ENCODE measurements at places on chromosomes 7 and 10.

DNA sequence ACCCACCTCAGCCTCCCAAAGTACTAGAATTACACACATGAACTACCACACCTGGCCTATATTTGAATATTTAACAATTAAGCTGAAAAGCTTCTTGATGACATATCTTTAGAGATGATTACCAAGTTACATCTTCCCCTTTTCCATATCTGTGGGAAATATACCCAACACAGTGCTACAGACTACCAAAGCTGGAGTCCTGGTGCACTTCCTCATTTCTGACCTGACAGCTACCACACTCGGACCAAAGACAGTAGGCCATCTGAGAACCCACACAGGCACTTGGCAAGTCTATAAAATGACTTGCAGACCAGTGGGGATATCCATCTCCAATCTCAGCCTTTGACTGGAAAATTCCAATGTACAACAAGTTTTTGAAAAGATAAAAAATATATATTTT lies 270.4 kb upstream of the KLF14 start:
- DNase-seq = no peak

GRCh38 chr10:71603150-71603549 lies 116.4 kb downstream of the C10orf105 start:
- DNase-seq = no peak

- DNase-seq = peak; percentile 67
Observed at GRCh38 chr10:31927884-31928548, 615 bp downstream of the ARHGAP12 start.

GRCh38 chr7:26493737-26494428 lies 202.2 kb downstream of the SNX10 start:
- no peak for DNase-seq

DNA sequence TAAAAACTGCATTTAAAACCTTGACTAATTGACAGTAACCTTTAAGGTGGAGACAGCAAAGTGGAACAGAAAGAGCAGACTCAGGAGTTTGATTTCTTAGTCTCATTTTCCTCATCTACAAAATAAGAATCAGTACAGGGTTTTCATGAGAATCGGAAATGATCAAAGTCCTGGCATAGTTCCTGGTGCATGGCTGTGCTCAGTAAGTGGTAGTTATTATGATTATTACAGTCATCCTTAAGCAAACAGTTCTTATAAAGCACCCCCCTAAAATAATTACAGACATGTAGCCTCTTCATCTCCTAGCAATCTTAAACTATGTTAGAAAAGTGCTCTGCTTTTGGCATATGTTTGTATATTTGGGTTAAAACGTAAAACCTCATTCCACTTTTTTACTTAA lies 18.0 kb downstream of the NEBL start:
- no peak for DNase-seq

- DNase-seq = no peak
Observed at GRCh38 chr10:78727728-78728127, 341.0 kb upstream of the ZMIZ1 start.

DNA sequence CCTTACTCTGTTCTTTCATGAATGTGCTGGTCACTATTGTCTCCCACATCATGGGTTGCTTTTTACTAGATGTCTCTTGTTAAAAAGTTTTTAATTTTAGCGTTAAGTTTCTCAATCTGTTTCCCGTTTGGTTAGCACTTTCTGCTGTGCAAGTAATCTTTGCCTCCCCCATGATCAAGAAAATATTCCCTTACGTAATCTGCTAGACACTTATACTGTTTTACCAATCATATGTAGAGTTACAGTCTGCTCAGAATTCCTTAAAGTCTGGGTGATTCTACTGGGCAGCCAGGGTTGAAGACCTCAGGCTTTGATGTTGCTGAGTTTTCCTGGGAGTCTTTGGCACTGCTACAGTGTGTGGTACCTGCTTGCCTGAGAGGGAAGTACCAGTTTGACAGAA lies 38.2 kb upstream of the RPA3 start:
- DNase-seq = no peak

GRCh38 chr10:95077556-95077955 lies 8.3 kb upstream of the CYP2C8 start:
- DNase-seq = no peak

DNA sequence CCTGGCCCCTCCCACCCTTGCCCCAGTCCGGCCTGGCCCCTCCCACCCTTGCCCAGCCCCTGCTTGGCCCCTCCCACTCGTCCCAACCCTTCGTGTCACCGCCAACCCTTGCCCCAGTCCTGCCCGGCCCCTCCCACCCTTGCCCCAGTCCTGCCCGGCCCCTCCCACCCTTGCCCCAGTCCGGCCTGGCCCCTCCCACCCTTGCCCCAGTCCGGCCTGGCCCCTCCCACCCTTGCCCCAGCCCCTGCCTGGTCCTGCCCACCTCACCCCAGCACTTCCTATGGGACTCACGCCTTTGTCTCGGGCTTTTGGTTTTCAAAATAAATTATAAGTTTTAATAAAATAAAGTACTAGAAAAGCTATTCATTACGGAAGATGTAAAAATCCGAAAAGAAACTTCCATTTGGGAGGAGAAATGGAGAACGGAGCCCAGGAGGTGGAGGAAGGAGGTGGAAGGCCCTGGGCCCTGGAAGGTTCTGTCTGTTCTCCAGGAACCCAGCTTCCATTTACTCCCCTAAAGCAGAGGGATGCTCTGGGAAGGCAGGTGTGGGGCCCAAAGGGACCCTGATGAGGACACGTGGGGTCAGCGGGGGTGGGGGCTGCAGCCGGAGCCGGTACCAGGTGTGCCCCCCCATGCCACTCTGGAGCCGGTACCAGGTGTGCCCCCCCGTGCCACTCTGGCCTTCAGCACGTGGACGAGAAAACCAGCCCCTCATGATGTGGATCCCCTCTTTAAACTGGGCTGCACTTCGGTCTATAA lies 52.2 kb downstream of the PWWP2B start:
- peak; percentile 44 for DNase-seq

GRCh38 chr10:24989867-24990266 lies 26.1 kb downstream of the ENKUR start:
- DNase-seq = no peak

- DNase-seq = no peak
Observed at GRCh38 chr10:133303206-133303605, 5.5 kb downstream of the TUBGCP2 start.

- no peak for DNase-seq
Observed at GRCh38 chr10:7855205-7855604, 36.9 kb downstream of the TAF3 start.

GRCh38 chr10:74244097-74244685 lies 93.2 kb downstream of the ADK start:
- DNase-seq = peak; percentile 51

DNA sequence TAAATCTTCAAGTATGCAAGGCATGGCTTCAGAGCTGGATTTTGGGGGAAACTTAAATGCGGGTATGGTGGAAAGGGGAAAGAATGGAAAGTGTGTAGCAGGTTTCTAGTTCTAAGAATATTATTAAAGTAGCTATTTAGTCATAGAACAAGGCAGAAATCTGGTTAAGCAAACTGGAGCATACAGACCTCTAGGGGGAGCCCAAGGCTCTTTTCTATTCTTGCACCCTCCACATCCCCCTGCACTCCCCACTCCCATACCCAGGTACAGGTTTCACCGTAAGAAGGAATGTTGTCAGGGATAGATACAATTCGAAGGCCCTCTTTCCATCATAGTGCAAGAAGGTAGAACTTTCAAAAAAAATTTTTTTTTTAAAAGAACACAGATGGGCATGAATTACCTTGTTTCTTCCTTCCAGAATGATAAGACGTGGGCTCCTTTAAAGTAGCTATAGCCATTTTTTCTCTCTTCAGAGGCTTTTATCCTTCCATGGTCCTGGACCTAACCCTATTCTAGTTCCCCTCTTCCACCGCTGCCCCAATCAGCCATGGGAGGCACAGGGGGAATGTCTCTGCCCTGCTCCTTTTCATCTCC lies 41.5 kb upstream of the SMIM30 start:
- peak; percentile 23 for DNase-seq

DNA sequence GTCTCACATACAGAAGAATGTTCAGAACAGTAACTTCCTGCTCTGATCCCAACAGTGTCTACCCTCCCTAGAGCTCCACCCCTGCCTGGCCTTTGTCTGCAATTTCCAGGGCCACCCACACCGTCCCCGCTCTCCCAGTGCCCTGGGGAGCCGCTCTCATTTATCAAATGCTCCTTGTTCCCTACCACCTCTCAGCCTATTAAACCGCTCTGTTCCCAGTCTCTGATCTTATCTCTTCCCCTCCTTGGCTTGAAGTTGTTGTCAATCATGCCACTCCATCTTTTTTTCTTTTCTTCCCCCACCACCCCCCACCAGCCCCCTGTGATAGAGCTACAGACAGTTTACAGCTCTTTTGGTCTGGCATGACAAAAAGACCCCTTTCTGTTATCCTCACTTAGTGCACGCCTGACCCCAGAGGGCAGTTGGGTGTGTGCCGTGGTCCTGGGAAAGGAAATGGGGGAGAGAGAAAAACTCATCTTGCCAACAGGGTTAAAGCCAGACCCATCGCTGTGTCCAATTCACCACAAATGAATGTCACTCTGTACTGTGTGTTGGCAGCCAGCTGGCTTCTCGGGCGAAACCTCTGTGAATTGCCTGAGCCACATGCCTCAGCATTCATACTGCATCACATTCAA lies 28.8 kb upstream of the HECTD2 start:
- DNase-seq = peak; percentile 31

DNA sequence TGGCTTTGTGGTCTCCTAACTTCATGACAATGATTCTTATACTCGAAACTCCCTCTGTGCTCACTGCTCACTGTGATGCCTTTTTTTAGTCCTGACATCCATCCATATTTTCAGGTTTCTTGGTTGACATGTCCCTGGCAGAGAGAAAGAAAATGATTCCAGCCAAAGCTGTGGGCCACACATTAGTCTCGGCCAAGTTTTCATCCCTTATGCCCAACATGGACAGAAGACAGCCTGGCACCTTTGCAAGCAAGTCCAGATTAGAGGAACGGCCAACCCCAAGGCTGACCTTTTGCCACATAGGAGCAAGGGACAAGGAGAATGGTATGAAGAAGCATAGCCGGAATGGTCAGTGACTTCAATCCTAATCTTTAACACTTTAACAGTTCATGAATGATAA lies 8.7 kb upstream of the OPALIN start:
- no peak for DNase-seq

DNA sequence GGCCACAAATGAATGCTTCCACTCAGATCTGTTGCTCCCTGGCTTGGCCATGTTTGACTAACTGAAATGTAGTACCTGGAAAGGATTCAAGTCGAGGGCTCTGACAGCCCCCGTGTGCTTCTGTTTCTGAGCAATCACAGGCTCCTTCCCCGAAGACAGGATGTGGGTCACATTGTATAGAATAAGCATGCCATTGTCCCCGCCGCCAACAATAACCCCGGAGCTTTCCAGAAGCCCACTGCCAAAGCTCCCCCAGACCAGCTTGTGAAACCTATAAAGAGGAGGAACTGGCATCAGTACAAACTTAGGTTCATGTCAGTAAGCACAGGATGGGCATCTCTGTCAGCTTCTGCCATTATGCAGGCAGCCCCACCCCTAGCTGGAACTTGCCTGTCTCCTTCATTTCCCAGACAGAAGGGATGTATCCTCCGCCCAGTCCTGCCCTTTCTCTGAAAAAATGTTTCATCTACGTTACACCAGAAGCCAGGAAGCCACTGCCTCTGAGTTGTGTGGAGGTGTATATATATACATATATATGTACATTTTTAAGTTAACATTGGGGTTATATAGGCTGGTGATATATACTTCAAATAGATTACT lies 10.3 kb downstream of the SEC31B start:
- peak; percentile 47 for DNase-seq

- no peak for DNase-seq
Observed at GRCh38 chr7:34135924-34136323, 230.6 kb downstream of the BMPER start.

GRCh38 chr7:12800486-12800885 lies 113.1 kb downstream of the ARL4A start:
- no peak for DNase-seq

DNA sequence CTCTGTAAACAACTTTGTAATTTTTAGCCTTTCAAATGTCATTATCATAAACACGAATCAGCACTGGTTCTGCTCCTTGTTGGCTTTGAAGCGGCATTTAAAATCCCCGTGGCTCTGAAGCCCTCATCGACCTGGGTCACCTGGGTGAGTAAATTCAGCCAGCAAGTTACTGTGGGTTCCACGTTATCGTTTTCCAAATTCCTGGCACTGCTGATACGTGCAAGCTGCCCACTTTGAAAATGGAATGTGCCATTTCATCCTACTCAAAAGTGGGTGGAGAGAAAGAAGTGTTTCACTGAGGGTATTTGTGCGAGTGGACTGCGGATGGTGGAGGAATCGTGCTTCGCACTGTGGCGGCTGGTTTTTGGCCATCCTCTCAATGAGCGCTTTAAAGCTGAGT lies 281.7 kb downstream of the KLF6 start:
- no peak for DNase-seq

- no peak for DNase-seq
Observed at GRCh38 chr7:158047391-158048059, 540.1 kb downstream of the PTPRN2 start.
